Nucleus accumbens (tissue), 56 donors: ENCODE measurements at places on chromosomes 1 and 21.
A peak's percentile ranks its signal among the peaks of the same experiment; 100 is the strongest.

DNA sequence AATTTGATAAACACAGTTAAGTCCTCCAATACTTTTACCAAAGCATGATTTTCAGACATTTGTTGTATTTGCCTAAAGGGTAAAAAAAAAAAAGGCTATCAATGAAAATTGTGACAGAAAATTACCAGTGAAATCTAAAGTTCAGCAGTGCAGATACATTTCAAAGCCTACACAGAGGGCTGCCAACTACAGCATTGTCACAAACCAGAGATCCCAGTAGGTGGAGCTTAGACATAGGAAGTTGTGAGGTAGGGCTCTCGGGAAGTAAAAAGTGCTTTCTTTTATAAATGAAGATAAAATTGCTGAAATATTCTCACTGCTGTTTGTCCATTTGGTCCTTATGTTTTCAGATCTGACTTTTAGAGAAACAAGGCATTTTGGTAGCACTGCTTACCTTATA is 123.0 kb downstream of the DYRK1A start:
- DNase-seq, result no peak

- DNase-seq, result peak; percentile 59
These were observed 100.7 kb upstream of the SPATA6 start for GRCh38 chr1:48572646-48573258.

- no peak for DNase-seq
These were observed 15.7 kb downstream of the FHAD1 start for GRCh38 chr1:15262706-15263105.

DNA sequence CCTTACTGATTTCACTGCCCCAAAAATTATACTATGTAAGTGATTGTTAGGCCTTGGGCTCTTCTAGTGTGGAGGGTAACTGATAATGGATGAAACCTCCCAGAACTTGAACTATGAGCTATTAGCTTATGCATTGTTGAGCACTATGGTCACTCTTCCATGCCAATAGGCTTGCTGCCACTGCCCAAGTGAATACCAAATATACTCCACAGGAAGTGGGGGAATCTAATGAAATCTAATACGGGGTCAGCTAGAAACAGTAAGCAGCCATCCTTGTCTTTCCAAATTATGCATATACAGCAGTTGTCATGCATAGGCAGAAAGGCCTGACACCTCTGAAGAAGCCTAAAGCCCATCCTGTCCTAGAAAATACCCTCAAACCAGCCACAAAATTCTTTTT is 198.7 kb upstream of the PTBP2 start:
- DNase-seq, result no peak

GRCh38 chr1:201633297-201633696 is 94.4 kb downstream of the NAV1 start:
- DNase-seq, result no peak

DNA sequence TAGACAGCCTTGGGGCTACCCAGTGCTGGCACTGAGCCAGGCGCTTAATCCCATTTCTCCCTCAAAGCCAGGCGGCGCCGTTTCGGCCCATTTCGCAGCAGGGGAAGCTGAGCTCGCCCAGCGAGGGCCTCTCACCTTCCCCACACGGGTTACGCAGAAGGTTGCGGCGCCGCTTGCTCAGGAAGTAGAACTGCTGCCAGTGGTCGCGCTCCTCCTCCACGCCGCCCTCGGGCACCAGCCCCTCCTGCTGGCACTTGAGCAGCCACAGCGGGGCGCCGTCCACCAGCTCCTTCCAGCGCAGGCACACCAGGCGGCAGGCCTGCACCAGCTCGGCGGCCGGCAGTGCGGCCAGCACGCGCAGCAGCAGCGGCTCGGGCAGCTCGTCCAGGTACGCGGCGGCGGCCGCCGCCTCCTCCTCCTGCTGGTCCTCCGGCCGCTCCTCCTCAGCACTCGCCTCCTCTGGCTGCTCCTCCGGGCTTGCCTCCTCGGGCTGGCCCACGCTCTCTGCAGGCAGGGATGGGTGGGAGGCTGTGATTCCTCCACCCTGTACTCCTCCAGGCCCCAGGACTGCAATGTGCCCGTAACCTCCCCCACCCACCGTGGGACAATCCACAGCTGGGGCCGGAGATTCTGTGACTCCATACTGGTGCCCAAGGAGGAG is 3.8 kb downstream of the FBXO2 start:
- peak; percentile 20 for DNase-seq

DNA sequence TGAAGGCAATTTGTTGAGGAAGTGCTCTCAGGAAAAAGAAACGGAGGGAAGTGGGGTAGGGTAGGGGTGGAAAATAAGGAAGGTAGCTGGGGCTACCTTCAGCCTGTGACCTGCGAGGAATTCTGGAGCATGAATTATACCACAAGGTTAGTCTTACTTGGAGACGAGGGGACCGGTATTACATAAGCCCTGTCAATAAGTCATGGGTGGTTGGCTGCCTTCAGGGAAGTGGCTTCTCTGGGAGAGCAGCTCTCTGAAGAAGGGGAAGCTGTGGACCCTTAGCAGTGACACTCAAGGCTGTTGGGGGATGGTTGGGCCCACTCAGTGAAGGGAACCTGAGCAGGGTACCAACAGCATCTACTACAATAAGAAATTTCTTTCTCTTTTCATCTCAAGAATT is 111.3 kb downstream of the TNFSF18 start:
- DNase-seq, result no peak

GRCh38 chr1:204293605-204294337 is 66.0 kb downstream of the PLEKHA6 start:
- DNase-seq, result no peak

- DNase-seq, result no peak
These were observed 55.5 kb upstream of the RGS5 start for GRCh38 chr1:163258181-163258580.

- DNase-seq, result no peak
These were observed at the start of gene HHIPL2 for GRCh38 chr1:222547944-222548671. Gene HHIPL2, minus strand, starts transcription at chr1:222548104. Its CDS starts 60 bp downstream, at chr1:222548044.

DNA sequence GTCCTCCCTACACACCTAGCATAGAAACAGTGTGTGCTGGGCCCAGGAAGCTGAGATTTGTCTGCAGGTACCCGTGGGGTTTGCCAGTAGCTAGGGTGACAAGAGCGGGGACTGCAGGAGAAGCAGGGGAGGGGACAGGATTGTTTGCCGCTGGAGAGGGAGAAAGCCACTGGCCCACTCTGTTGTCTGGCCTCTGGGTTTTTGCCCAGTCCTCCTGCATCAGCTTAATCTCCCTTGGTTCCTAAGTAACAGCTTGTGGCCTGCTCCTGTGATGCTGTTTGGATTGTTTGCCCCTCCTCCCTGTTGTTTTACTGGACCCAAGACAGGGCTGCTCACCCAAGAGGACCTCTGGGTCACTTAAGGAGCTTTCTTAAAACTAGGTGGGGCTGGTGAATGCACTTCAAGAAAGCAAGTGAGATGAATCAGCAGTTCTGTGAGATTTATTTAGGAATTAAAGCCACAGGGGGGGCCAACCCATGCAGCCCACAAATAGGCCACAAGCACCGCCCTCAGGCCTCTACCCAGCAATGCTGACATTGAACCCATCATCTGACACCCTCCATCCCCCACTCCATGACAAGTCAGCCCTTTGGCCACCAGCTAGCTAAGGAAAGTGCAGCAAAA is 142.8 kb downstream of the ZZZ3 start:
- DNase-seq, result no peak

- no peak for DNase-seq
These were observed 42.7 kb downstream of the SGIP1 start for GRCh38 chr1:66576645-66577044.

- no peak for DNase-seq
These were observed 635 bp upstream of the SYNJ1 start for GRCh38 chr21:32728456-32728839.

DNA sequence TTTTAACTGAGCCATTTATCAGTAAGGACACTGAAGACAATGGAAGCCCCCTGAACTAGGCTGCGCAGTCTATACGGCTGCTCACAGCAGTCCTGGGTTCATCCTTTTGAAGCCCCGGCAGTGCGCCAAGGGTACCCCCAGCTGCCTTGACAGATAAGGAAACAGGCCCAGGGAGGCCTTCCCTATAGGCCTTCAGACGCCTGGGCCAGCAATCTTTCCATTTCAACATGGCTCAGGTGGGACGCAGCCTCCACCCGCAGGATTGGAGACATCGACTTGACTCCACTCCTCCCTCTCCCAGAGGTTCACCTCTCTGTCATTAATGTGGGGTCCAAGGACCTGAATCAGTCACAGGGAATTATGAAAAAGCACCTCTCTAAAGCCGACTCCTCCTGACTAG is 2.8 kb upstream of the LYPD8 start:
- no peak for DNase-seq

DNA sequence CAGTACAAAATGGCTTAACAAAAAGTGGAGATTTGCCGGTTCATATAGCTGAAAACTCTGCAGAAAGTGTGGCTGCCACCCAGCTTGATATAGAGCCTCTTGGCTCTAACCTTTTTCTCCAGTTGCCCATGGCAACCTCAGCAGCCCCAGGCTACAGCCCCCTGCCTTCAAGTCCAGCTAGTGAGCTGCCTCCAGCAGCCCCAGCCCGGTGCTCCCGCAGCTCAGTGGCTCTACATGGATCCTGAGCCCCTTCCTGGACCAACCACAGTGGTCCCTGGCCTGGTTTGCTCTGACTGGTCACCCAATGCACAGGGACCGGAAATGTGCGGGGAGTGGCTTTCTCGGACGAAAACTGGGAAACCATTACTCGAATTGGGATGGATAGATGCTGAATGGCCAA is 13.3 kb upstream of the ATF3 start:
- DNase-seq, result no peak

GRCh38 chr1:18693256-18694098 is 62.8 kb downstream of the PAX7 start:
- DNase-seq, result no peak

DNA sequence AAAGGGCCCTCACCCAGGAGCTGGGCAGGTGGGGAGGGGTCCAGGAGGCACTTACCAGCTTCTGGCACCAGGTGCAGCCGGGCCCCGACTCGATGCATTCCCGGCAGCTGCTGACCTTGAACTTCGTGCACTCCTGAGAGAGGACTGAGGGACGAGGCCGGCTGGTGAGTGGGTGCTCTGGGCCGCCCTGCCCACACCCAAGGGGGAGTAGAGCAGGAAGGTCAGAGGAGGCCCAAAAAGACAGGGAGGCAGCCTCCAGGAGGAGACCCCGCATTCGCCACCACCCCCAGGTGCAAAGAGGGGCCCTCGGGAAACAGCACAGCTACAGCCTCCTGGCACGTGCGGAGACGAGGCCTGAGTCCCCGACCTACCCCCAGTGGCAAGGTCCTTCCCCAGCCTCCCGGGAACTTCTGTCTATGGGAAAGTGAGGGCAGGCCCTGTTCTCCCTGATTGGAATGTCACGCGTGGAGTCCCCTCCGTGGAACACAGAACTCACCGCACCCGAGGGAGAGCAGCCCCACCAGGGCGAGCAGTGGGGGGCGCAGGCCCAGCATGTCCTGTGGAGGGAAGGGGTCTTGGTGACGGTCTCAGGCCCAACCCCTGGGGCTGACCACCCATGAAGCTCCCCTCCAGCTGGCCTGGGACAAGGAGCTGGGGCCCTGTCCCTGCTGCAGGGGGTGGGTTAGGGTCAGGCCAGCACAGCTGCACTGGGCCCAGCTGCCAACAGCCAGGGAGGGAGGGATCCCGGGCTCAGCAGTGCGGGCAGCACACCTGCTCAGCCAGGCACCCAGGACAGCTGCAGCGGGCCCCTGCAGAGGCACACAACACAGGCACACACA is 10.3 kb downstream of the ITGB2 start:
- DNase-seq, result no peak

- DNase-seq, result no peak
These were observed 329.1 kb downstream of the LRRIQ3 start for GRCh38 chr1:73868810-73869336.

DNA sequence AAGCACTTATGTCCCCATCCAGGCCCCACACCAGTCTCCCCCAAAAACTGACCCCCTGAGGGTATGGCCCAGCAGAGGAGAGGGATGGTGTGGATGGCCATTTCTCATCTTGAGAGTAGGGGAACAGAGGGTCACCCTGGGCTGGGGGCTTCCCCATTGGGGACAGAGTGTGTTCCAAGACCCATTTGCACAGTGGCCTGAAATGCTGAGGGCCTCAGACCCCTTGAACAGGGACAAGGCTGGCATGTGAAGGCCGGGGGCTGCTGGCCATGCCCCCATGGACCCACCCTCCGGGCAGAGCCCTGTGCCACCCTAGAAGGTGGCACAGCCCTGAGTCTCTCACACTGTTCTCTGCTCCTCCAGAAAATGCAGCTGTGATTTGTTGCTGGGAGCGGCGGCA is 8.0 kb downstream of the CTRC start:
- DNase-seq, result no peak

DNA sequence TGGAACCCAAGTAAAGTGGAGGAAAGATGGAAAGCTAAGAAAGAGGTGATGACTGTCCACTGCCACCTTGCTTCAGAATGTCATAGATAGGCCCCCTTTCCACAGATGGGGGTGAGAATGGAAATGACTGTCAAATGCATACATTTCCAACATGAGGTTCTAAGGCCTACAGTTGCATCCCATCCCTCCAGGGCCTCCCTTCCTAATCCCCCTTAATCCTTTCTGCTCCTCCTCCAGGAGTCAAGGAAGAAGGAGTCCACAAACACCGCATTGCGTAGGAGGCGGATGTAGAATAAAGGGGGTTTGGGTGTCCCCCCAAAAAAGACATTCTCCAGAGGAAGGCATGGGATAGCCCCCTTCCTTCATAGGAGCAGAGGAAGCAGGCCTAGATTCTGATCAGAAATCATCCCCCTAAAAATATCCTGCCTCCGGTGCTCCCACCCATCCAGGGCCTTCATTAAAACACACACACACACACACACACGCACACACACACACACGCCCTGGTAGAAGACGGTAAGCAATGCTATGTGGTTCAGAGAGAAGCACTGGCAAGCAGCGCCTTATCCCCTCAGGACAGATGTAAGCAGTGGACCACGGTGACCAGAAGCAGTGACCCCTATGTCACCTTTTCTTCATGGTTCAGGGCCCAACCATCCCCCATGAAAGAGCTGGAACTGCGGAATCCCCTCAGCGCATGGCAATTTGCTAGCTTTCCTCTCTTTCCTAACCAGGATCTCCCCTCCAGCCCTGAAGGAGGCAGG is 2.0 kb downstream of the SV2A start:
- DNase-seq, result no peak

DNA sequence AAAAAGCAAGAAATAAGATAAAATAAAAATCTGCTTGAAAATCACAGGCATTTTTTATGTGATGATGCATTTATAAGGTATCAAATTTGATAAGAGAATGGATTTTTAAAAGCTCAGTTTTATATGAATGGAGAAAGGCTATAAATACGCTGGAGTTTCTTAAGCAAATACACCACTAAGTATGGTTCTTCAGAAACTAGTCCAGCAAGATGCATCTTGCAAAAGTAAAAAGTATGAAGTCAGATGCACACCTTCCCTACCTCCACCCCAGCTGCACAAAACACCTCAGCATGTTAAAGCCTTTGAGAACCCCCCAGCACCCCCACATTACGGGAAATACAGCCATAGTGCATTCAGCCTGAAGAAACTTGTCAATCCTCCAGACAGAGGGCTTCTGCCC is 143.1 kb upstream of the PROX1 start:
- no peak for DNase-seq

DNA sequence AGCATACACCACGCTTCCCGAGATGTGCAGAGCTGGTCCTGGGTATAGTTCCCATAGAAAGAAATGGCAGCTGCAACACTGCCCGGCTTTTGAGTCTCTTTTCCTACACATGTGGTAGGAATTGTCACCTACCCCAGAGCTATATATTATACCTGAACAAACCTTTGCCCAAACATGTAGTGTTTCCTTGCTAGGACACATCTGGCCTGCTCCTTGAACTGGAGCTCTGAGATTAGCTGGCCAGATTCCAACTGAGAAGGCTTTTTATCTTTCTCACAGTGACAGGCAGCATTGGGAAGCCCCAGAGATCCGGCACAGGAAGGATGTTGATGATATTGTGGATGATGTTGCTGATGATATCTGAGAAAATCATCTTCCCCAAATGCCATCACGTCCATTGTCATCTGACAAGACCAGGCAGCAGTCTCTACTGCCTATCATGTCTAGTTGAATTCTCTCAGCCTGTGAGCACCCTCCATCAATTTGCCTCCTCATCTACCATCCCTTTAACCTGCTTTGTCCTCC is 115.0 kb upstream of the SMYD2 start:
- DNase-seq, result no peak
